ENCODE measurements at places on chromosomes 2 and 18.

DNA sequence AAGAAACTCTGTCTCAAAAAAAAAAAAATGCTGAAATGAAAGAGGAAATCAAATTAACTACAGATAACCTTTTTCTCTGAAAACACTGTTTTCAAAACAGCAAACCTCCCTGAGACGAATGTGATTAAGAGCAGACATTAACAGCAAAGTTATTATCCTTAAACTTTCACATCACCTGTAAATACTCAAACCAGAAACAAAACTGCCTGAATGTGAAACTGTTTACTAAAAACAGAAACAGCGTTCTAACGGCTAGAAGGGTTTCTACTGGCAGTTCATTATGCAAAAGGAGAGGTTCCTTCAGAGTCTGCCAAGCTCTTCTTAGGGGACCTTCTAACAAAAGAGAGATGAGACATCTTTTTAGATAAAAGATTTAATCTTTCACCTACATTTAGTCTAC lies 45.9 kb downstream of the PNO1 start:
- no peak for DNase-seq

GRCh38 chr2:71353248-71353647 lies 21.7 kb downstream of the ZNF638 start:
- no peak for DNase-seq

- DNase-seq: no peak
Observed at GRCh38 chr18:61993831-61994230, 101.0 kb upstream of the RNF152 start.

DNA sequence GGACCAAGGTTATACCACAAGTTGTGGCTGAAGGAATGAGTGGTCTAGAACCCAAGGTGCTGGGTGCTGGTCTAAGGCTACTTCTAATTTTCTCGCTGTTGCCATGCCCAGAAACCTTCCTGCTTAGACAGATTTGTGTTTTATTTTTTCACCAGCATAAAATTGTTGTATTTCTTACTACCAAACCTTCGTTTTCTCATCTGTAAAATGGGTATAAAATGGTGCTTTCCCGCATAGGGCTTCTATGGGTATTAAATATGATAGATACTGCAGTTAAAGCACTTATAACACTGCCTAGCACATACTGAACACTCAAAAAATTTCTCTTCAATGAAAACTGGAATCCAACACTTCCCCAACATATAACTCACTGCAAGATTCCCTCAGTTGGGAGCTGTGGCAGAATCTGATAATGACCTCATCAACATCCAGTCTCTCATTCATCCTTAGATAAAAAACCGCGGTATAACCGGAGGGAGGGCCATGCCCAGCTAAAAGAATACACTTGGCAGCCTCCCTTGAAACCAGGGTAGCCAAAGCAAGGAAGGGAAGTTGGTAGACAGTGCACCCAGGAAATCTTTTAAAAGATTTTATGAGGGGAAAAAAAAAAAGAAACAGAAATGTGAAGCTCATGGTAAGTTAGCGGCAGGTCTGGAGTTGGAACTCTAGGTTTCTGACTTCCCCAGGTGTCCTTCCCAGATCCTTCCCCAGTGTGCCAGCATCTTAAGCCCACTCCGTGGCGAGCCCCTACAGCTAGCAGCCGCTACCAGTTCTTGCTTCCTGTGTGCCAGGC lies 1.2 kb downstream of the NEMP2 start:
- DNase-seq: no peak

GRCh38 chr2:166891727-166892126 lies 3.4 kb downstream of the XIRP2 start:
- no peak for DNase-seq

GRCh38 chr2:12278217-12278750 lies 438.5 kb upstream of the TRIB2 start:
- DNase-seq: no peak

GRCh38 chr2:140759426-140760156 lies 1371.2 kb downstream of the LRP1B start:
- no peak for DNase-seq

- DNase-seq: no peak
Observed at GRCh38 chr18:30150586-30151250, 891.8 kb downstream of the DSC3 start.

DNA sequence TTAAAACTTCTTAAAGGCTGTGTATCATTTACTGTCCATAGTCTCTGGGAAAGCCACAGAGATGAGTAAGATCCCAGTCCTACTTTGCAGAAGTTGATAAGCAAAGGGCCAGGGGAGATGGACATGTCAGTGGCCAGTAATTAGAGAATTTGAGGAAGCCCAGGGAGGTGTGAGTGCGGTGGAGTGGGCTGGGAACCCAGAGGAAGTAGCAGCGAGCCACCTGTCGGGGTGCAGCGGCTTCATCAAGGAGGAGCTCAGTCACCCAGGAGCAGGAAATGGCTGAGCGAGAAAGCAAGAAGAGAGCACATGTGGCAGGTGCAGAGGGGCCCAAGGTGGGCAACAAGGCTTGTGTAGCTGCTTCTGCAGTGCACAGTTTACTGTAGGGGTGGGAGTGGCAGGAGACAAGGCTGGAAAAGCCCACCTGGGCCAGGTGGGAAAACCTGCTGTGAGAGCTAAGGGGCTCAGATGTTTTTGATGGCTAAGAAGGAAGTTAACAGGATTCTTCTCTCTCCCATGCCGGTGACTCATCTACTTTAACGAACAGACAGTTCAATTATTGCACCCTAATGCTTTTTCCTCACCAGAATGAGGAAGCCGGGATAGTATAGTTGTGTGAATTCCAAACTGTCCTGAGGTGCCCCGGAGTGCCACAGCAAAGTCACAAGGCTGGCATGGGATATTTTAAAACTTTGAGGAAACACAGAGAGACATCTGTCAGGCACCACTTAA lies 34.8 kb upstream of the MGAT5 start:
- no peak for DNase-seq

- DNase-seq: no peak
Observed at GRCh38 chr2:66428986-66429612, 5.8 kb upstream of the MEIS1 start.

- DNase-seq: no peak
Observed at GRCh38 chr18:6639305-6639704, 90.2 kb upstream of the ARHGAP28 start.

DNA sequence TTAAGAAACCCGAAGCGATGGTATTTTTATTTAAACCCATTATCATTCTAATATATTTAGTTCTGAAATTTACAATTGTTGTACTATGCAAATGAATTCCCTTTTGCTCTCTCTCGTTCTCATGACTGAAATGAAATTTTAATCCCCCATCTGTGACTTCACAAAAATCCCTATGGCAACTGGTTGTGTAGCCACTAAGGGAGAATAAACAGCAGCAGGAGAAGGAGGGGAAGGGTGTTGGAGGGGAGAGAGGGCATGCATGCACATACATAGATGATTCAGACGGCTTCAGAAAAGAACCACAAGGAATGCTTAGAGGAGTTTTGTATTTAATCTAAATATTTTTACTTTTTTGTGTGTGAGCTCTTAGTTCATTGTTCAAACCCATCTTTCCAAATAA lies 36.8 kb downstream of the CPS1 start:
- DNase-seq: no peak

DNA sequence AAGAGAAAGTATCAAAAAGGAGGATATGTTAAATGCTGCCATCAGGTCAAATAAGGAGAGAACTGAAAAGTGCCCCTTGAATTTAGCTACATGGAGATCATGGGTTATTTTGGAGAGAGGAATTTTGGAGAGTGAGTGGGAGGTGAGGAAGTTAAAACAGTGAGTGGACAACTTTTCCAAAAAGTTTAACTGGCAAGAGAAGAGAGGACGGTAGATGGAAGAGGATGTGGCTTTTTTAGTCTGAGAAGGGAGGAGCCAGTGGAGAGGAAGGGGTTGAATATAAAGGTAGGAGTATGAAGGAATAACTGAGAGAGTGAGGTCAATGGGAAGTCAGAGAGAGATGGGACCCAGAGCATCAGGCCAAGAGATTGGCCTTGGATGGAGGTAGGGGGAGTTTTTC lies 62.5 kb upstream of the NFE2L2 start:
- no peak for DNase-seq

DNA sequence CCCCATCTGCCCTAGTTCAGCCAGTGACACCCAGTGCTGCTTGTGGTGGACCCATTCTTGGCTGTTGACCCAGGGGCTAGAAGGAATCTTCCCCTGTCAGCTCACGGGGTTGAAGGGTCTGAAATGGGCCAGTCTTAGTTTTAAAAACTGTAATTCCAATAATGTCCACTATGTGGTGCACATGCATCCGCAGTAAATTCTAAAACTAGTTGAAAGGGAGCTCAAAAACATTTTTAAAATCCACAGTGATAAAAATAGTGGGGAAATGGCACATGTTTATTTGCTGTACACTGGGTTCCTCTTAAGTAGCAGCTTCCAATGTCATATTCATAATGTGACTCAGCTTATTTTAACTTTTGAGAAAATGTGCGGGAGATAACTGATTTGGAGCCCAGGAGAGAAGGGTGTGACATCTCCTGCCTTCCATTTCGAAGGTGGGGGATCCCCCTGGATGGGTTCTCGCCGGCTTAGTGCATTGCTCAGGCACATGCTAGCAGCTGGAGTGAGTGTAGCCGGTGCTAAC lies 32.8 kb downstream of the GRHL1 start:
- no peak for DNase-seq

DNA sequence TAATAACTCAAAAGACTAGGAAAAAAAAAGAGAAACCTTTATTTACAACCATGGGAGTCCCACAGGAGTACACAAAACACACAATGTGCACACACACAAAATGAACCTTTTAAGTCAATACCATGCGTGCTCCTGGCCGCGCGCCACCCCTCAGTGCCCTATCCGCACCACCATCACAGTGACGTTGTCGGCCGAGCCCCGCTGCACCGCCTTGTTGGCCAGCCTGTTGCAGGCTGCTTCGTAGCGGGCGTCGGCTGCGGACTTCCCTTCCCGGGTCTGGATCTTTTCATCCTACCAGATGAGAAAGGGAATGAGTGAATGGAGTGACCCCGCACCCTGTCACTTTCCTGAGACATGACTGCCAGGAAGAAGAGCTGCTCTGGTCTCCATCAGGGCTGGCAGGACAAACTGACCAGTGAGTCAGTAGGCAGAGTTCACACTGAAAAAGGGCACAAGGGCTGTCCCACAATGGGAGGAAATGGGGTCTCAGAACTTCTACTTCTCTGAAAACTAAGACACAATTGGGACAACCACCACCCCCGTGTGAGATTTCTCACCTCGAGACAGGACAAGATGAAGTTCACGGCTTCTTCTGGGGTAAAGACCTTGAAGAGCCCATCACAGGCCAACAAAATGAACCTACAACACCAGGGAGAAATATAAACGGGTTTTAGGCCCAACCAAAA lies 11.8 kb downstream of the ERFE start:
- no peak for DNase-seq

GRCh38 chr18:33804258-33804657 lies 226.2 kb downstream of the ASXL3 start:
- no peak for DNase-seq

DNA sequence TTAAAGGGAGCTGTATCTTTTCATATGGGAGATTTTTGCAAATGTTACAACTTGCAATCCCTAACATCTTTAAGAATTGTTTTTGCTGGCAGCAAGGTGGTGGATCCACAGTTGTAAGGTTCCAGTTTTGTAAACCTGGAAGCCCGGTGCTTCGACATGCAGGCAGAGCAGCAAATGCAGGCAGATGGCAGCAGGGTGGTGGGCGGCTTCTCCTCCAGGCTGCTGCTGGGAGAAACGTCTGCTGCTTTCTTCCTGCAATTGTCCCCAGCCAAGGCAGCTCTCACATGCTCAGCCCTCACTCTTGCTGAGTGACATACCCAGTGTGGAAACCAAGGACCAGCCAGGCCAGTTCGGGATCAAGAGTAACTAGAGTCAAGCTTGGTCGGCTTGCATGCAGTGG lies 166.0 kb downstream of the SEPTIN10 start:
- DNase-seq: no peak

DNA sequence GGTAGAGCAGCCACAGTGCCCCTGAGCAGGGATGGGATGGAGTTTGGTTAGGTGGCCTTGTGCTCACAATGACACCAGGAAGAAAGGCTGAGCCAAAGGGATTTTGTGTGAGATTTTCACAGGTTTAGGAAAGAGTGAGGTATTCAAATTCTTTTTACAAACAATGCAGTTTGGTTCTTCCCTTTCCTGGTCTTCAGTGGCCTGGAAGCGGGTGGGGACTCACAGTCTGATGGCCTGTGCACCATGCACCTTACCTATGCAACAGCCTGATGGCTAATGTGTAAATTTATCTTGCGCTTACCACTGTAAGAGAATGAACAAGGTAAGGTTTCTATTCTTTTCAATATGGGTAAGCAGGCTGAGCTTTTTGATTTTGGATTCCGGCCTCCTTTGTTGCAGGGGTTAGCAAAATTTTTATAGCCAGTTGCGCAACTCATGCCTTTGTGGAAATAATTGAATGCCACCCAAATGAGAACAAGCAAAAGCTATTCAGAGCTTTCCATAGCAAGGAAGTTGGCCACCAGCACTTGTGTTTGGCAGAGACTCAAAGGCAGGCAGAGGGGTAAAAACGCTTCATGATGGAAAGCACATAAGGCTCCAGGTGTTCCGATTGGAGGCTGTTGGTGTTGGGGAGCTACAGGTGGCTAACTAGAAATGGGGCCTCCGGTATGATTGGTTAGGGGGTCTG lies 23.8 kb upstream of the IL1R2 start:
- no peak for DNase-seq

- no peak for DNase-seq
Observed at GRCh38 chr2:121197369-121198091, 87.5 kb downstream of the TFCP2L1 start.

GRCh38 chr2:42810971-42811811 lies 18.8 kb upstream of the HAAO start:
- no peak for DNase-seq

GRCh38 chr18:48656582-48656981 lies 117.8 kb downstream of the CTIF start:
- no peak for DNase-seq

- DNase-seq: no peak
Observed at GRCh38 chr2:14677039-14677438, 44.5 kb downstream of the LRATD1 start.

DNA sequence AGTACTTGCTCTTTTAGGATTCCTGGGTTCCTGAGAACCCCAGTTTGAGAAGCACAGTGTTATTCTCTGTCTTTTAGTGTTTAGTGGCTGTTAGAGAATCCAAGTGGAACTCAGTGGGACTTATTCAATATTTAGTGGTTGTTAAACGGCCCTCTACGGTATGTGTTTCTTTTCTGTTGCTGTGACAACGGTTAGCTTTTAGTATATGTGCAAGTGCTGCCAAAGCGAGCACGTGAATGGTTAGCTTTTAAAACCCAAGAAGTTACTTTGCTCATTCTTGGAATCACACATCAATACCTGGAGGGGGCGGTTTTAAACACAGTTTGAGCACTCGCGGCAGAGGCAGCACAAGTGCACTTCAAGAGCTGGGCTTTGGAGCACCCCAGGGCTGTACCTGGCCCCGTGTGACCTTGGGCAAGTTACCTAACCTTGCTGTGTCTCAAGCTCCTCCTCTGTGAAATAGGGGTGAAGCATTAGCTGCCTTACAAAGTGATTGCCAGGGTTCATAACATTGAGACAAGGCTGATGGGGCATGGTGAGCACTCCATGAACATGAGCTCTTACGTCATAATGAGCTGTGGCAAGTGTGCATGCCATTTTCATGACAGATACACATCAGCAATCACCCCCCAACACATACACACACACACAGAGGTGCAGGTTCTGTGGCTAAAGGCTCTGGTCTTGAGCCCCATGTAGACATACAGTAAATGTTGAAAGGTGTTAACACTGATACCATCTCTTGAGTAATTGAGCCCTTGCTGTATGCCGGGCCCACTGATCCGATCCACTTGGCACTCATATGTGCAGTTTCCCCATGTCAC lies 234.1 kb downstream of the ALPK2 start:
- DNase-seq: no peak

- no peak for DNase-seq
Observed at GRCh38 chr2:152175012-152175367, 573 bp downstream of the STAM2 start.

Data from AG04449 (cell line).